ENCODE measurements at places on chromosomes 3 and 15. TPM values are rescaled to one million over a fixed set of nuclear protein-coding genes. Genes with fewer than 3 reads are reported as not detected.

DNA sequence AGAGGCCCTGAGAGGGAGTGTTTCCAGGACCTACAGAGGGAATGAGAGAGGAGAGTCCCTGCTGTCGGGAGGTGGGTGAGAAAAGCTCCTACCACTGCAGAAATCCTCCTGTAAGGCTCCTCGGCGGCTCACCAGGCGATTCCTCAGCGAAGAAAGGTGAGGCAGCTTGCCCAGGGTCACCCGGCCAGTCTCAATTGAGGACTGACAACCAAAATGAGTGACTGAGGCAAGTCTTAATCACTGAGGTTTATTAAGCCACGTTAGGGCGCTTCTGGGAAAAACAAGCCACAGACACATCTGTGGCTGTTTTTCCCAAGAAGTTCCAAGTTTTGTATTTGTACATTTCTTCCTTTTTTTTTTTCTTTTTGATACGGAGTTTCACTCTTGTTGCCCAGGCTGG lies 48.5 kb downstream of the ZDHHC19 start:
- no peaks in the 10 kb centered on the region for H3K36me3 ChIP-seq
- H3K27me3 ChIP-seq = no peaks in the 10 kb centered on the region
- no peak overlapping the region for H3K27ac ChIP-seq
- H3K4me1 ChIP-seq = no peaks in the 10 kb centered on the region
- H3K4me3 ChIP-seq = no peak overlapping the region
- DNase-seq = no peak

DNA sequence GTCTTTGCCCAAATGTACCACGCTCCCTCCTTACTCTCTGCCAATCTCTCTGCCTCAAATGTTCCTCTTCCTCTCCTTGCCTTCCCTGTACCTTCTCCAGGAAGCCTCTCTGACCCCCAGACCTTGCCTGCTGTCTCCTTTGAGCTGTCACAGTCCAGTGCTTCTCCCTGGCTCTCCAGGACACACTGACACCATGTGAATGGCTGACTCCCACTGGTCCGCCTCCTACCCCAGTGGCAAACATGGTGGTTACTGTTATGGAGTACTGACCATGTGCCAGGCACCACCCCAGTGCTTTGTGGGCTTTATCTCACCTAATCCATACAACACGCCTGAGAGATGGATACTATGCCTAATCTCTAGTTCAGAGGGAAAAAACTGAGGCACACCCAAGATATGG lies 141.9 kb downstream of the TPRA1 start:
- no peak overlapping the region for H3K4me3 ChIP-seq
- no peaks in the 10 kb centered on the region for H3K4me1 ChIP-seq
- no peaks in the 10 kb centered on the region for H3K27me3 ChIP-seq
- no peaks in the 10 kb centered on the region for H3K36me3 ChIP-seq
- H3K27ac ChIP-seq = no peak overlapping the region

GRCh38 chr3:69403454-69403853 lies 17.6 kb upstream of the FRMD4B start:
- H3K27me3 ChIP-seq = no peaks in the 10 kb centered on the region
- no peak overlapping the region for H3K4me3 ChIP-seq
- H3K36me3 ChIP-seq = no peaks in the 10 kb centered on the region
- no peak overlapping the region for H3K27ac ChIP-seq
- no peak for DNase-seq
- H3K4me1 ChIP-seq = no peaks in the 10 kb centered on the region

- no peaks in the 10 kb centered on the region for H3K4me1 ChIP-seq
- H3K27ac ChIP-seq = peak overlapping the region; percentile 38
- no peaks in the 10 kb centered on the region for H3K36me3 ChIP-seq
- DNase-seq = peak; percentile 83
- no peaks in the 10 kb centered on the region for H3K27me3 ChIP-seq
Observed at GRCh38 chr15:24772686-24773373, 97.3 kb downstream of the NPAP1 start.

GRCh38 chr3:30659270-30660130 lies 53.1 kb downstream of the TGFBR2 start:
- H3K27me3 ChIP-seq = no peaks in the 10 kb centered on the region
- H3K4me3 ChIP-seq = no peak overlapping the region

DNA sequence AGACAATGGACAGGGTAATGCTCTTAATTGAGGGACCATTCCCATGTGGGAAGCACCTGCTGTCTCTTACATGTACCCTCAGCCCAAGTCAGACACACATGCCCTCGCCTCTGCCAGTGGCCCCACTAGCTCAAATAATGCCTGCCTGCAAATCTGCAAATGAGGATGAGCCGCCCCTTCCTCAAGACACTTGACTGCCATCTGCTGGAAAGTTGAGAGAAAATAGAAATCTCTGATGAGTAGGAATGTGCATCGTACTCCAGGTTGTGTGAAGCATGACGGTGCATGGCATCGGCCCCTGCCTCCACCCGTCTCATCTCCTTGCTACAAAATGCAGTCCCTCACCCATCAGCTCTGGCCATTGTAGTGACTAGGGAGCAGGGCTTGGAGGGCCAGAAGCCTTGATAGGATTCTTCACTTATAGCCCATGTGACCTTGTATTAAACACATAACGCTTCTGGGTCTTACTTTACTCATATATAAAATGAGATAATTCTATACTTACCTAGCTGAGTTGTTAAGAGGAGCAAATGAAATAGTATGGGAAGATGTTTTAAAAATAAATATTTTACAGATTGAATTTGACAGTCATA lies 6.3 kb upstream of the SCN5A start:
- DNase-seq = peak; percentile 38
- H3K36me3 ChIP-seq = no peaks in the 10 kb centered on the region
- peaks cover 10% of the 10 kb centered on the region for H3K27me3 ChIP-seq
- H3K4me1 ChIP-seq = no peaks in the 10 kb centered on the region
- no peak overlapping the region for H3K27ac ChIP-seq
- H3K4me3 ChIP-seq = no peak overlapping the region

- H3K36me3 ChIP-seq = peaks cover 42% of the 10 kb centered on the region
- H3K4me3 ChIP-seq = no peak overlapping the region
- DNase-seq = peak; percentile 19
- no peaks in the 10 kb centered on the region for H3K4me1 ChIP-seq
- no peak overlapping the region for H3K27ac ChIP-seq
Observed at GRCh38 chr15:84804005-84804900, 12.9 kb upstream of the ALPK3 start.

DNA sequence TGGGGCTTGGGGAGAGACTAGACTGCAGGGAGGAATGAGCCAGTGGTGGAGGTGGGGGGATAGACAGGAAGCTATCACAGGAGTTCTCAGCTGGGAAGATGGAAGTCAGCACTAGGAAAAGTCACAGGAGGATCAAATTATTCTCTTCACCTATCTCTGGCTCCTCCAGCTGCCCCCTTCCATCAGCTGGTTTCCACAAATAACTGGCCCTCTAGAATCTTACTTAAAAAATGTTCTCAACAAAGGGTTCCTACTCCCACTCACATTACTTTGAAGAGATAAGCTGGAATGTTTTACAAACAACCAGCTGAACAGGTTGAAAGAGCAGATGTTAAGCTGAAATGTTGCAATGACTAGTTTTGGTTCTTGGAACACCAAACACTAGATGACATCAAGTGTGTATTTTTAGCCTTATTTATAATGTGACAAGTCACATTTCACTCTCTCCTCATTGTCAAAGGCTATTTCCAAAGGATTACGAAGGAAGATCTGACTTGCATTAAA lies 102.7 kb upstream of the AADACL2 start:
- H3K27ac ChIP-seq = peak overlapping the region; percentile 39
- no peaks in the 10 kb centered on the region for H3K4me1 ChIP-seq
- no peaks in the 10 kb centered on the region for H3K27me3 ChIP-seq
- no peak for DNase-seq
- H3K36me3 ChIP-seq = no peaks in the 10 kb centered on the region

GRCh38 chr15:101112336-101113113 lies 139.3 kb downstream of the CHSY1 start:
- H3K27me3 ChIP-seq = no peaks in the 10 kb centered on the region
- DNase-seq = no peak
- no peaks in the 10 kb centered on the region for H3K4me1 ChIP-seq
- H3K36me3 ChIP-seq = no peaks in the 10 kb centered on the region
- H3K27ac ChIP-seq = no peak overlapping the region

DNA sequence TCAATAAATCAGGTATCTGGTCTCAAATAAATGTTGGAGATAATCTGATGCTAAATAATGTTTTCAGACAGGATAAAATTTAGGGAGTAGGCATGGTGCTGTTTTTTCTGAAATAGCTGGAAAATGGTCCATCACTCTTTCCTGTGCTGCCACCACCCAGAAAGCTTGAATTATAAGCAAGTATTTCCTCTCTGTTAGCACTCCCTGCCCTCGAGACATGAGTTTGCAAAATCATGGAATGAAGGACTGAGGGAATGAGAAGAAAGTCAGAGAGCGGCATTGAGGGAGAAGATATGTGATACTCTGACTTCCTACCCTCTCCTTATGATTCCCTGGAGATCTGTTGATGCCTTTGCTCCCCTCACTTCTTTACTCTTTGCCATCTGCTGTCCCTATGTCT lies 1095.7 kb downstream of the IGSF11 start:
- no peaks in the 10 kb centered on the region for H3K27me3 ChIP-seq
- H3K4me1 ChIP-seq = no peaks in the 10 kb centered on the region
- no peak for DNase-seq

DNA sequence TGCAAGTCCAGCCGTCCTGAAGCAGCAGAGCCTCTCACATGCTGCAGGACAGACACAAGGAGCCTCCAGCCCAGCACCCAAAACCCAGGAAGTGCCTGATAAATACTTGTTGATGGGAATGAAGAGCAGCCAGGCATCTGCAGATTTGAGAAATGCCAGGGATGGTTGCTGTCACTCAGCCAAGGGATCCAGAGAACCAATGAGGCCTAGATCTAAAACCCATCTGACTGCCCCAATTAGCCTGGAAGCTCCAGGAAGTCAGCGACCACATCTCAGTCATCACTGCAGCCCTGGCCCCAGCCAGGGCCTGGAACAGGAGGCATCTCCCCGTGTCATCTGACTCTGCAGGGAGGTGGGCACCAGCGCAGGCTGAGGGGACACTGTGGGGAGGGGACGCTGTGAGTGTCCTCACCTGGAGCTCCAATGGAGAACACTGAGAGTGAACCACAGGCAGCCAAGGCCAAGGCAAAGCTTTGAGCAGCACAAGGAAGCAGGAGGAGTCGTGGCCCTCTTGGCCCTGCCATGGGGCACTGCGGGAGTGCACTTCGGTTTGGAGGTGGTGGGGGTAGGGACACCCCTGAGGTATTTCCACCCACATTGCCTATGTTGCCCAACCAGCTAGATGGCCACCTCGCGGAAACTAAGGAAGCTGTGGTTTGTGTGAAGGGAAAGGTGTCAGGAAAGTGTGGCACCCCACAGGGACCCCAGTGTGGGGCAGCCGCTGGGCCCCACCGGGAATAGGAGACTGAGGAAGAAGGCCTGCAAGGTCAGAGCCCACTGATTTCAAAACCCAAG lies 229.5 kb downstream of the VPS13C start:
- H3K4me1 ChIP-seq = peaks cover 2% of the 10 kb centered on the region
- DNase-seq = no peak
- H3K27me3 ChIP-seq = no peaks in the 10 kb centered on the region

DNA sequence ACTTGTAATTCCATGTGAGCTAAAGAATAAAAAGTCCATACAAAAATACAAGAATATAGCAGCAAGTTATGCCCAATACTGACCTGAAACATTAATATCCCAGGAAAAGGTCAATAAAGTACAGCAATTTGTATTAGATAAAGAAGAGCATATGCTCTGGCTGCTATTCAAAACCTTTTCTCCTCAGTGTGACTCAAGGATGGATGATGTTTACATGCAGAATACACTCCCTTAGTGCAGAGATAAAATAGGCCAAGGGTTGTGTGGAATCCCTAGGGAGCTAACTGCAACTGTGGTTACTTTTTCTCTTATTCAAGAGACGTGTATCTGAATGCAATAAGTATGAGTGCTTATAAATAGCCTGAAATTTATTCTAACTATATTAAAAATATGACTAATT lies 78.7 kb downstream of the SLC9A9 start:
- H3K36me3 ChIP-seq = no peaks in the 10 kb centered on the region
- no peaks in the 10 kb centered on the region for H3K4me1 ChIP-seq
- no peaks in the 10 kb centered on the region for H3K27me3 ChIP-seq
- DNase-seq = no peak
- H3K27ac ChIP-seq = peak overlapping the region; percentile 11

DNA sequence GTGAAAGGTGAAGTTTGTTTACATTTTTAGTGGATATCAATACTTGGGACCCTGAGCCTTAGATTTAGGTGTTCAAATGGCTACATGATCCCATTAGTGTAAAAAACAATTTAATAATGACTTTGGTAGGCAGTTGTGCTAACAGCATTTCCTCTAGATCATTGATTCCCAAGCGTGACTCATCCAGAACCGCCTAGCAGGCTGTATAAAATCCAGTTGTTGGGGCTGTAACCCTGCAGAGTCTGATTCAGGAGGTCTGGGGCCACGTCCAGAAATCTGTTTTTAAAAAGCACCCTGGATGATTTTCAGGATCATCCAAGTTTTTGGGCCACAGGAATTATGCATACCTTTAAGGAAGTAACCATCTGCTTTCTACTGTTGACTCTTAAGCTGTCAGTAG lies 156.4 kb downstream of the TP63 start:
- H3K4me3 ChIP-seq = no peak overlapping the region
- H3K27ac ChIP-seq = no peak overlapping the region
- DNase-seq = no peak
- no peaks in the 10 kb centered on the region for H3K4me1 ChIP-seq
- no peaks in the 10 kb centered on the region for H3K36me3 ChIP-seq

DNA sequence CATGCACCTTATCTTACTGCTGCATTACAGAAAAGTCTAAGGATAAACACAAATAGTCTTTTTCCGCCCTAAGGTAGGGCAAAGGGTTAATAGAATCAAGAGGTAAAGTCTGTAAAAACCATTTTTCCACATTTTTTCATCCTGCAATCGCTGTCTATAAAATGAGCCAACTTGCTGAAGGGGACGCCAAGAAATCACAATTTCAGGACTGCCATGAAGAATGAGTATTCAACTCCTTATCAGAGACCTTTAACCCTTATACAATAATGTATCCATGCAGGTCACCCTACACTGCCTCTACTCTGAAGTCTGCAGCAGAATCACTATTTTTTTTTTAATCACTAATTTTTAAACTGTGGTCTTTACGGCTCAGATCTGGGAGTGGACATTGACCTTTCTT lies 1.1 kb upstream of the DNAJC13 start:
- peak overlapping the region; percentile 95 for H3K27ac ChIP-seq
- peaks cover 28% of the 10 kb centered on the region for H3K4me1 ChIP-seq
- H3K27me3 ChIP-seq = no peaks in the 10 kb centered on the region
- no peak overlapping the region for H3K4me3 ChIP-seq
- DNase-seq = no peak

GRCh38 chr3:135995766-135996165 lies 30.2 kb downstream of the PPP2R3A start:
- H3K36me3 ChIP-seq = no peaks in the 10 kb centered on the region
- no peaks in the 10 kb centered on the region for H3K27me3 ChIP-seq
- DNase-seq = no peak
- H3K27ac ChIP-seq = peak overlapping the region; percentile 76
- no peak overlapping the region for H3K4me3 ChIP-seq
- peaks cover 56% of the 10 kb centered on the region for H3K4me1 ChIP-seq

GRM2 gene
- total RNA-seq = 0.14 TPM

ESYT3 gene
- 15.1 TPM for total RNA-seq

GOLGA8M gene
- 0.55 TPM for total RNA-seq

PGBD4 gene
- total RNA-seq = 1.4 TPM

DUOXA1 gene
- total RNA-seq = 2.1 TPM

ADAMTS17 gene
- total RNA-seq = 1.2 TPM

PLA2G4E gene
- not detected for total RNA-seq
